ENCODE measurements at places on chromosomes 4 and X.

- DNase-seq: no peak
These were observed 6.3 kb downstream of the CLCN4 start for GRCh38 chrX:10163031-10163430.

DNA sequence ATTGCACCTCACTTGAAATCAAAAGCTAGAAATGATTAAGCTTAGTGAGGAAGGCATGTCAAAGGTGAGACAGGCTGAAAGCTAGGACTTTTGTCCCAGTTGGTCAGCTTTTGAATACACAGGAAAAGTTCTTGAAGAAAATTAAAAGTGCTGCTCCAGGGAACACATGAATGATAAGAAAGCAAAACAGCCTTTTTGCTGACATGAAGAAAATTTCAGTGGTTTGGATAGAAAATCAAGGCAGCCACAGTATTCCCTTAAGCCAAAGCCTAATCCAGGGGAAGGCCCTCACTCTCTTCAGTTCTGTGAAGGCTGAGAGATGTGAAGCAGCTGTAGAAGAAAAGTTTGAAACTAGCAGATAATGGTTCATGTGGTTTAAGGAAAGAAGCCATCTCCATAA lies 150.8 kb downstream of the ADGRL3 start:
- no peak for DNase-seq

- no peak for DNase-seq
These were observed 420.3 kb downstream of the PDHA2 start for GRCh38 chr4:96260064-96260682.

DNA sequence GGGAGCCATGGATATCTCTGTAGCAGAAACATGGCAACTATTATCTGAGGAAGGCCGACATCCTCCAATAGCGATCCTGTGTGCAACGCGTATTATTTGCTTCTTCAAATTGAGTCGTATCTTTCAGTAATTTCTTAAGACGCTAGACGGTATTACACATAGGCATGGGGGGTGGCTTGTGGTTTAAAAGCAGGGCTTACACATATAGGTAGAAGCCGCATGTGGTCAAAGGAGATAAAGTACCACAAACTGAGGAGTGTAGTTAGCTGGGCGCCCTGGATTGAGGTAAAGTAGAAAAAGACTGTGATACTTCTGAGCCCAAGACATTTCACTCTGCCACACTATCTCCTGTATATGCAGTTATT lies 94.6 kb downstream of the SORBS2 start:
- DNase-seq: no peak

DNA sequence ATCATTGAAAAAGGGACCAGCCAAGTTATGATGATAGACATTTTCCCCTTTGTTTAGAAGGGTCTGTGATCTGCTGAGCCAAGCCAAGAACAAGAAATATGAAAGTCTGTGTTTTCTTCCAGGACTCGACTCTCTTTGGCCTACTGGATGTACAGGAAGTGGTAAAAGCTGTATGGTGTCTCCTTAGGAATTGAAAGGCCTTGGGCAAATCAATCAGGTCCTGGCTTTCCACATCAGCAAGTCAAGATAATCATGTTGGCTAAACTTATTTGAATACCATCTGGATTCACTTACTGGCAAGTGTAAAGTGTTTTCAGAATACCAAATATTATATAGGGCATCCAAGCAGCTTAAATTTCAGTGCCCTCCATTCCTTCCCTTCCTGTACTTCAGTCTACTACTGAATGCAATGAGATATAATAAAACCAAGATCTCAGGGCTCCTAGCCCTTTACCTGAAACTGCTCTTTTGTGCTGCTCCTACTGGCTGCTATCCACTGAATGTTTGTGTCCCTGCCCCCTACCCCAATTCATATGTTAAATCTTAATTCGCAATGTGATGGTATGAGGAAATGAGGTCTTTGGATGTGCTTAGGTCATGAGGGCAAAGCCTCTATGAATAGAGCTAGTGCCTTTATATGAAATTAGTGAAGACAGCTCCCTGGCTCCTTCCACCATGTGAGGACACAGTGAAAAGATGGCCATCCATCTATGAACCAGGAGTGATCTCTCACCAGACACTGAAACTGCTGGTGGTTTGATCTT lies 578.0 kb downstream of the SPRY1 start:
- no peak for DNase-seq

- DNase-seq: no peak
These were observed 293.1 kb downstream of the TRIML1 start for GRCh38 chr4:188432328-188432727.

GRCh38 chr4:5489260-5489659 lies 219.1 kb downstream of the EVC2 start:
- DNase-seq: no peak
